ENCODE measurements at places on chromosomes 1 and 21. TPM values are rescaled to one million over a fixed set of nuclear protein-coding genes. Genes with fewer than 3 reads are reported as not detected.

DNA sequence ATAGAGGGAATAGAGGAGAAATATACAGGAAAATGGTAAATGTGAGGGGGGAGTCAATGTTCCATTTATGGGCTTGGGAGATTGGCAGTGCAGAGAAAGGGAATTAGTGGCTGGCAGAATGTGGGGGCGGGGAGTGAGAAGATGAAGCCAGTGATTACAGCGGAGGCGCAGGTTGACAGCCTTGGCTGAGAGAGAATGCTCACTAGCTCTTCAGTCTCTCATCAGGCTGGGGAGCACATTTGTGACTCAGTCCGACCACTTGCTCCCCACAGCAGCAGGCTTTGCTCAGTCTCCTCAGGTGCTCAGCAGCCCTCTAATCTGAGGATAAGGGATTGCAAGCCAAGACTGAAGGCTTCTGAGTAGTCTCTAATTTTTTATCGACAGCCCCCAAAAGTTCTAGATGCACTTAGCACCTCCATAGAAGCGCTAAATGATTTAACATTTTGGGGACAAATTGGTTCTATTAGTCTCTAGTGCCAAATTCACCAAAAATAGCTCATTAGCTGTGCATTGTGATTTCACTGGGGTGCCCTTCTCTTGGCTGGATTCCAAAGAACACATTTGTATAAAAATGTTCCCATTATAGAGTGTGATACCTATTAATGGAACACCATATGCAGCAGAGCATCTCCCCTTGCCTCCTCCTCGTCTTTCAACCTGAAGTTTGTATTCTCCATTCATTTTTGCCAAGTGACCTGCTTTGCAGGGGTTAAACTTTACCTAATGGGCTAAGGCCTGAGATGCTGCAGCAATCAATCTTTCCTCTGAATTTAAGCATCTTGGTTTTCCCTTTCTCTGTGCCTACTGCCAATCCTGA, 191.8 kb downstream of the ZNF326 start:
- DNase-seq: no peak

E2F2 gene
- total RNA-seq: 6.1 TPM

- DNase-seq: no peak
These were observed 34.5 kb downstream of the TMPRSS15 start for GRCh38 chr21:18369115-18369514.

GRCh38 chr1:116904791-116905320, 4.9 kb upstream of the PTGFRN start:
- no peak for DNase-seq

S100A4 gene
- total RNA-seq: 39.6 TPM
